Aorta (tissue), 5 donors: ENCODE measurements at places on chromosomes 7 and 10. TPM values are rescaled to one million over a fixed set of nuclear protein-coding genes. Genes with fewer than 3 reads are reported as not detected.

- H3K27ac ChIP-seq = no peak overlapping the region
- no peaks in the 10 kb centered on the region for H3K36me3 ChIP-seq
- no peaks in the 10 kb centered on the region for H3K4me1 ChIP-seq
- DNase-seq = no peak
- H3K27me3 ChIP-seq = no peaks in the 10 kb centered on the region
Observed at GRCh38 chr10:74244097-74244685, 93.2 kb downstream of the ADK start.

DNA sequence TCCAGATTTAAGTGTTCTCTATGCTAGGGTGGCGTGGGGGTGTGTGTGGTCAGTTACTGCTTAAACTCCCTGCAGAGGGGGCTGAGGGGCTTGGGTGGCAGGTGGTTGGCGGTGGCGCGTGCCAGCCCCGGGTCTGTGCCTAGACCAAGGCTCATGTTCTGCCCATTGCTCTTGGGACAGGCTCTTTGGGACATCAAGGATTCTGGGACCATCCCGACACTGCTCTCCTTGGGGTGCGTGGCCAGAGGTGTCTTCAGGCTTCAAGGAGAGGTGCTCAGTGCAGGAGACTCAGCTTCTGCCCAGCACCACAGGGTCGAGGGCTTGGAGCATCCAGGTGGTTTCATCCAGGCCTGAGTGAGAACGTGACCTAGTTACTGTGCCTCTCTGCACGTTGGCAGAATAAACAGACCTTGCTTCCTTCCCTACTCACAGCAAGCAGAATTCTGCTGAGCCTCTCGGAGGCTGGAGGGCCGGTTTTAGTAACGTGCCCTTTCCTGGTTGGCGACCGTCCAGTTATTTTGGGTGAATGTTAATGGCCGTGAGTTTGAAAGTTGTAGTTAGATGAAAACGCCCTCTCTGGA, 39.9 kb downstream of the CAMK1D start:
- H3K36me3 ChIP-seq = no peaks in the 10 kb centered on the region
- no peak overlapping the region for H3K27ac ChIP-seq
- peak; percentile 66 for DNase-seq
- no peaks in the 10 kb centered on the region for H3K27me3 ChIP-seq

DNA sequence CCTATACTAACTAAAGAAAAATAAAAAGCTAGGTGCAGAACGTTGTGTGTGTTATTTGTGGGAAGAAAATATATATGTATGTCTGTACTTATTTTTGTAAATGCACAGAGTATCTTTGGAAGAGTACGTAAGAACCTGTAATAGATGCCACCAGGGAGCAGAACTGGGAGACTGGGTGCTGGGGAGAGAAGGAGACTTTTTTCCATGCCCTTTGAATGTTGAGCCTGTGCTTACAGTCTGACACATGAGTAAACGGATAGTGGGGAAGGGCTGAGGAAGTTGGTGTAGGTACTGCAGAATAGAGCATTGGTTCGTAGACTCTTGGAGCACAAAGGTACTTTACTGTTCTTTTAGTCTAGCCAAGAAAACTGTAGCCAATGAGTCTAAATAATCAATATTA, 1.3 kb upstream of the SCRN1 start:
- peaks cover 2% of the 10 kb centered on the region for H3K4me1 ChIP-seq
- H3K4me3 ChIP-seq = no peak overlapping the region
- no peaks in the 10 kb centered on the region for H3K36me3 ChIP-seq
- DNase-seq = no peak

Gene C10orf95
- not detected for total RNA-seq

Gene PDE1C
- total RNA-seq = 6.6 TPM

DNA sequence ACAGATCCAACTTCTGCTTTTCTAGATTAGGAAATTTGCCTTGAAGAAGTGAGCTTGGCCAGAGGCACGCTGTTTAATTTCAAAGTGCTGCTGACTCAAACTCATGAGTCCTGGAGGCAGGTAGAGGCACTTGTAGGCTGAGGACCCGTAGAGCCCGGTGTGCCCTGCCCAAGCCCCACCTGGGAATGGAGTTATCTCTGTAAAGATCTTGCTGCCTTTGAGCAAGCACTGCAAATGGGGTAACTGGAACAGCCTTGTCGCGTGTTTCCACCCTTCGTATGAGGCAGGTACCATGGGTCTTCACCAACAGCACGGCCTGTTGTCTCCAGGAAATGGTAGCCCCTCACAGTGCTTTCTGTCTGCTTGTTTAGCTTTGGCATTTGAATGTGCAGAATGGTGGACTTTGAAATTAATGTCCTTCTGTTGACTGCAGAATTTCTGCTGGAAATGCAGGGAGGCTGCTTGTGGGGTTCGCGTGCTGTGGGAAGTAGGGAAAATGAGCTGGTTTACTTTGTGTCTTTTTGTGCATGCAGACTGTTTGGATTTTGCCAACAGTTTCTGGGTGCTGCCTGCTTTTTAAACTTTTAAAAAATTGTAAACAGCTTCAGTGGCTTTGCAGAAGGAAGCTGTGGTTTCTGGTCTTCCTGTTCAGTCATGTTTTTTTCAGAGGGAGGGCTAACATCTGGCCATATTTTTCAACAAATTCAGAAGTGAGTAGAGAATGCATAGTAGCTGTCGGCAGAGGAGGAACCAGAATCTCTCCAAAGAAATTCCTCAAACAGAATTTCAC, 27.2 kb downstream of the CCM2 start:
- DNase-seq = no peak
- H3K27ac ChIP-seq = no peak overlapping the region
- no peaks in the 10 kb centered on the region for H3K36me3 ChIP-seq
- no peaks in the 10 kb centered on the region for H3K27me3 ChIP-seq
- no peaks in the 10 kb centered on the region for H3K4me1 ChIP-seq

Gene TRIM74
- 0.69 TPM for total RNA-seq

- H3K4me1 ChIP-seq = no peaks in the 10 kb centered on the region
- DNase-seq = no peak
- H3K36me3 ChIP-seq = no peaks in the 10 kb centered on the region
- H3K27ac ChIP-seq = no peak overlapping the region
Observed at GRCh38 chr10:103466734-103467133, 8.0 kb upstream of the CALHM1 start.
